ENCODE measurements at places on chromosomes 16 and 17.

- DNase-seq, result no peak
These were observed 71.1 kb downstream of the METRNL start for GRCh38 chr17:83150369-83151055.

- no peak for DNase-seq
These were observed at the start of gene CTRB1 for GRCh38 chr16:75218256-75219076. CTRB1 (plus strand) TSS chr16:75218988; CDS start chr16:75219008, 20 bp downstream.

DNA sequence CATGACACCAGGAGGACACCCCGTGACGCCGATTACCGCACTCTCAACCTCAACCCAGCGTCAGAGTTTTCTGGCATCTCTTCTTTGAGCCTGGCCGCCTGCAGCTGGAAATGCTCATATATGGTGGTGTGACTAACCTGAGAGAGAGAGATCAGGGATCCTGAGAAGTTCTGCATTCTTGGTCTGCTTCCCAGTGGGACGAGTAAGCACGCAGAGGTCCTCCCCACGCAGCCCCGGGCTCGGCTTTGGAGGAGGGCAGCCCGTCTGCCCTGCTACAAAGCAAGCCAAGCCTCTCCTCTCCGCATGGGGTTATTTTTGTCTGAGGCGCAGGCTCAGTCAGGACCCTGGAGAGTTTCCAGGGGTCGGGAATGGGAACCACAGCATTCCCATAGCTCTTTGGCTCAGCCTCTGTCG lies 16.5 kb downstream of the CRISPLD2 start:
- DNase-seq, result no peak

DNA sequence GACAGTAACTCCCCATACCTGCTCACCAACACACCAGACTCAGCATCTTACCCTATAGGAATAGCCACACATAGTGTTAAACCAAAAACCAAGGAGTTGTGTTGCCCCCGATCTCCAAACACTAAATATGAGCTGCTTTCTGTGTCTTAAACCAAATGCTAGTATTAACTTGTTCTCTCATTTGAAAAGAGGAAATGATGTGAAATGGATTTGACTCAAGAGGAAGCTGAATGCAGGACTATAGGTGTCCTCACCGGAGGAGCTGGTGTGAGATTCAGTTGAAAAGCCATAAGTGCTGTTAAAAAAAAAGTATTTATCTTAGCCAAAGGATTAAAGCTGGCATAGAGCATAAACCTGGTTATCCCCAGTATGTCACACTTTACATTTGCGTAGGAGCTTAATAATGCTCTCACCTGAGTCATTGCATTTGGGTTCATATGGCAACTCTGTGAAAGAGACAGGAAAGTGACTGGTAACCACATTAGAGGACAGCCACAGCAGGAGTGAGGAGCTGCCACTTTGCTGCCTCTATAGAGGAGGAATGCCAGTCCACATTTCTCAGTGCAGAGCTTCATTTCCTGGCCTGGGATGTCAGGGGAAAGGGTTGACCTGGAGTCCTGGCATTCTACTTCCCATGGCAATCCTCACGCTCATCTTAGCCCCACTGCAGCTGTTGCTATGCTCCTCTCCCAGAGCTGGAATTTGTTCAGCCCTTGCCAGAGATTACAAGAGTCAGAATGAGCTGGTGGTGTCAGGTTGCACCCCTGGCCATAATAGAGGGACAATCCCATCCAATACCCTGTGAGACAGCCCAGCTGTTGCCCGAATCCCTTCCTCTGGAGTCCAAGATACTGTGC lies 143.3 kb upstream of the ANKFN1 start:
- DNase-seq, result no peak

DNA sequence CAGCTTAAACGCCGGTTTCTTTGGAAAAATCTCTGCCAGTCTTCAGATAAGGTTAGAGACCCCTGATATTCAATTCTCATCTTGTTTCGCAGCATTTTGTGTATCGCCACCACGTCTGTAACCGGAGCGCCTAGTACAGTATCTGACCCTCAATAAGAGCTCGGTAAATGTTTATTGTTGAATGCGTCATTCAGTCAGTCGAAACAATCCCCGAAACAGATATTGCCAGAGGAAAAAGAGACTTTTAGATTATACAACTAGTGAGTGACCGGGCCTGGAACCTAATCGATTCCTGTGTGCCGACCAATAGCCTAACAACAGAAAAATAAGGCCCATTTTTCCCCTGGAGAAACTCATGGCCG lies 626 bp downstream of the PELP1 start:
- no peak for DNase-seq

DNA sequence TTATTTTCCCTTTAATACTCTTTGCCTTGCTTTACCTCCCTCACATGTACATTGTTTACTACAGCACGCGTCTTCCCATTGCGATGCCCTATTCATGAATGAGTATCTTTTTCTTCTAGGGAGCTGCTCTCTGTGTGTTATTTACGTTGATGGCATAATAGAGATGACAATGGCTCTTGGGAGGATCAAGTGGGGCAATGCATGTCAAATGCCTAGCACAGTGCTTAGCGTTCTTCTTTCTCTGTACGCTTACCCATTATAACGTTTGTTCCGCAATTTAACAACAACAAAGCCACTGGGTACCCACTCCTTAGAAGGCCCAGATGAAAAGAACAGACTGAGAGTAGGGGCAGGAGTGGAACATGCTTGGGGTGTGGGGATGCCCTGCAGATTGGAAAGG lies 271.6 kb upstream of the TNRC6C start:
- DNase-seq, result no peak

DNA sequence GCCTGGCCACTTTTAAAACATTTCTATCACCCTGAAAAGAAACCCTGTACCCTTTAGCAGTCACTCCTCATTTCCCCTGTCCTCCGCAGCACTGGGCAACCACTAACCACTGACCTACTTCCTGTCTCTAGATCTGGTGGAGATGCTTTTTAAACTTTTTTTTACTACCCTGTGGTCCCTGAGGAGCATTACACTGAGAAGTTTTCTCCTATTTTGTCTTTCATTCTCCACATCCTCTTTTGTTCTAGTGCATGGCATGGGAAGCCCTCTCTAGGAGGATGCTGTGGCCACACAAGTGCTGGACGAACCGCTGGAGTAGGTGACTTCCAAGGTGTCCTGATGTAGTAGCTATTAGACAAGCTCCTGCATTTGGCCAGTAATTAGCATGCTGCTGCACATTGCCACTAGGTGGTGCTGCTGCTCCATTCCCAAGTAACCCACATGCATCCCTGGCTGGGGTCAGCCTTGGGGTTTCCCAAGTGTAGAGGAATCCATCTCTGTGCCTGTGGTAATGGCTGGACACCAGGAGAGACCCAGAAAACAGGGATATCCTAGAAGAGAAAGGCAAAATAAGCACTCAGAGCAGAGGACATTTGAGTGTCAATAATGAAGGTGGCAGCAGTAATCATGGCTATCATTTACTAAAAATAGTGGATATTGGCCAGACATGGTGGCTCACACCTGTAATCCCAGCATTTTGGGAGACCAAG lies 143.8 kb upstream of the CRHR1 start:
- no peak for DNase-seq

- no peak for DNase-seq
These were observed 17.3 kb downstream of the COTL1 start for GRCh38 chr16:84600343-84601229.

- DNase-seq, result no peak
These were observed 36.1 kb upstream of the PHB1 start for GRCh38 chr17:49450735-49451134.

GRCh38 chr17:45147581-45148182 lies 593 bp upstream of the HEXIM1 start:
- no peak for DNase-seq

DNA sequence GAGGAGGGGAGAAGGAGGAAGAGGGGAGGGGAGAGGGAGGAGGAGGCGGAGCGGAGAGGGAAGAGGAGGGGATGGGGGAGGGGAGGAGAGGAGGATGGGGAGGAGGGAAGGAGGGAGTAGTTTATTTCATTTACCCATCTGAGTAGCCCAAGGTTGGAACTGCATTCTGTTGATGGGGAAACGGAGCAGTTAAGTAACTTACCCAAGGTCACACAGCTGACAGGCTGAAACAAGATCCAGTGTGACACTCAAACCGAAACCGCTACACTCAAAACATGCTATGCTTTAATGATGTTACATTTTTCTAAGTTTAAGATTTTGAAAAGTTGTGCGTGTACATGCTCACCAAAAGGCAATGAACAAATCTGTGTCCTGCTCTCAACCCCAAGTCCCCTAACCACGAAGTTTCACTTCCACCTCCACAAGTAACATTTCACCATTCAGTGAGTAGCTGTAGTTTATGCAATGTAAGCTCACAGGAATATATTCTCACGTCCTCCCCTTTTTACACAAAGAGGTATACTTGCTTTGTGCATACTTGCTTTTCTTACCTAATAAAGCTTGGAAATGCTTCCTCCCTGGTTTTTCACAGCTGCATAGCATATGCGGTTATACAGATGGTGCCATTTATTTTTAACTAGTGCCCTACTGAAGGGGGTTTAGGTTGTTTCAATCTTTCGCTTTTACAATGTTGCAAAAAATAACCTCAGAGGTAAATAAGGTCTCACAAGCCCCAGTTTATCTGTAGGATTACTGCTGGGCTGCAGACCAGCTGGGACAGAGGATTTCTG lies 275.3 kb downstream of the PARN start:
- no peak for DNase-seq

GRCh38 chr17:21019976-21020586 lies 22.7 kb downstream of the USP22 start:
- no peak for DNase-seq

DNA sequence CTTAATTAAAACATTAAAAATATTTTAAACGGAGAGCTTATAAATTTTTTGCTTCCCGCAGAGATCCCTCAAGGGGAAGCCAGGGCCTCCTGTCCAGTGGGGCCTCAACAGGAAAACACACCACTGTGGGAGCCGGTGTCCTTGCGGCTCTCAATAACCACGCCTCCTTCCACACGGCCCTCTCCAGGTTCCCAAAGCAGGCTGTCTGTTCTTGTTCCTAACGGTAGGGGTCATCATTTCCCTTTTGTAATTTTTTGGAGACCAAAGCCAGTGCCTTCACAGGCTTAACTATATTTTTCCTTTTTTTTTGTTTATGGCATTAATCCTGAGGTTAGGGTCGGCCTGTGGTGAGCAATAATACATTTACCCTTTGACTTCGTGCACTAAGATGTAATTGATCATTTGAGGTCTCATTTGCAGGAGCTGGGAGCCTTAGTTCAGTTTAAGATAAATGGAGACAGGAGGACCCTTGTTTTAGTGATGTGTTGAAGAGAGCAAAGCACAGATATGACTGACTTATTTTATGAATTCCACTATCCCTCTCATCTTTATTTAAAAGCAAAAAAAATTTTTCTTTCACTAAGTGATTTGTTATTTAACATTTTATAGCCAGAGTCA lies 77.5 kb upstream of the N4BP1 start:
- DNase-seq, result no peak

GRCh38 chr17:3879591-3880417 lies 13.0 kb downstream of the CAMKK1 start:
- no peak for DNase-seq

DNA sequence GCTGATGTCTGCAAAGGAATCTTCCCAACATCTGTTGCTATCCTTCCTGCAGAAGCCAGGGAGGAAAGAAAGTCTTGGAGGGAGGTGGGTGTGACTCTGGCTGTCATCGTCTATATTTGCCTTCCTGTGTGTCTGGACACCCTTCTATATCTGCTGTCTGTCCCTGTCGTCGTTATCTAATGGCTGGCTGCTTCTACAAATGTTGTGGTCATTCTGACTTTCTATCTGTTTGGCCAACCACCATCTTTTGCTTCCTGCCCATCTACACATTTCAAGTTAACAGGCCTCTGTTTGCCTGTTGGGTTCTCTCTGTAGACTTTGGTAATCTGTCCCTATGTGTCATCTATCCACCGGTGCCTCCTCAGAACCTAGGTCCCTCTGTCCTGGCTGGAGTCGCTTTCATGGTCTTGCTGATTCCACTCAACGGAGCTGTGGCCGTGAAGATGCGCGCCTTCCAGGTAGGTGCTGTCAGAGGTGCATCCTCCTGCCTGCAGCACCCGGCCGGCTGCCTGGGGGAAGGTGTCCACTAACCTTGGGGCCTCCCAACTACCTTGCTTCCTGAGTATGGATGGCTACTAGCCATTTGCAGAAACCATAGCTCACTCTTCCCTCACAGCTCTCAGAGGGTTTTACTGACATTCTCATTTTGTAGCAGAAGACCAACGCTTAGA lies 30.2 kb downstream of the ABCC3 start:
- no peak for DNase-seq

DNA sequence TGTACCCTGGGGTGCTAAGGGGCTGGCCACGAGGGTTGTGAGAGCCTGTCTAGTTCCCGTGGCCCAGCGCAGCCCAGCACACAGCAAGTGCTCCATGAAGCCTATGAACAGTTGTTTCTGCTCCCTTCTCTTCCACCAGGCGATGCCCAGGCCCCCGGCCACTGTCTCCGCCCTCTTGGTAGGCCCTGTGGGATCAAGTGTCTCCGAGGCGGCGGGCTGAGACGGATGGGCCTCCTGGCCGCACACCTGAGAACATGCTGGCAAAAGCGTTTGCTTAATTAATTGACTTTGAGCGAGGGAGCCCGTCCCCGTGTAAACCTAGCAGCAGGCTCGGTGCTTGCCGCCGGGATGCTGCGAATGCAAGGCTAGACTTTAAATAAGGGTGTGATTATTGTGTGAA lies 129.7 kb upstream of the GSE1 start:
- no peak for DNase-seq

GRCh38 chr17:78272181-78272913 lies 40.9 kb downstream of the TMEM235 start:
- DNase-seq, result no peak

DNA sequence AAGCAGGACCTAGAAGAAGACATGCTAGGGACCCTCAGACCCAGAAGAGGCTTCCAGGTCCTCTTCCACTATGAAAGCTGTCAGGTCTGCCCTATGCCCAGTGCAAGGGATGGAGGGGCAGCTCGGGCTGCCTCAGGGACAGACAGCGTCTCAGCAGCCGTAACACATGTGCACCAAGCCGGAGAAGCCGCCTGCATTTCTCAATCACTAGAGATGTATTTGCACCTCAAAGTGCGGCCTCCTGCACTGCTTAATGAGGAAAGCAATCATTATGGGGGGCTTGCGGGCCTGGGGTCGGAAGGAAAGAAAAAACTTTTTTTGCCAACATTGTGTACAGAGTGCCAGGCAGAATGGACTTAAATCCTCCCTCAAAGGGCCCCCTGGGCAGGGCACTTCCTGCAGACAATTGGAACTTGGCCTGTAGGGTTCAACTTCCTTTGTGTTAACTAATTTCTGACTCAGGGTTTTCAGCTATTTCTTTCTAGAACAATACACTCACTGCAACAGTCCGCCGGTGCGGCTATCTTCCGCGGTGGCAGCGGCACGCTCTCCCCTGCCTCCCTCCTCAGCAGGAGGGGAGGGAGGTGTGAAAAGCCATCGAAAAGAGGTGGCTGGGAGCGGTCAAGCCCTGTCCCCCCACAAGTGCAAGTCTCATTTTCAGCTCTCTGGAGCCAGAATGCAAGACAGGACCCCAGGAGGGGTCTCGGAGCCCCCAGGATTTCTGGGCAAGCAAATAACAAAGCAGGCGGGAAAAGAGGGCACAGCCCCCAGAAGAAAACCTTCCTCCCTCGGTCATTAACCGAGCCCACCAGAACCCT lies 101.2 kb downstream of the ZNF423 start:
- DNase-seq, result no peak

GRCh38 chr16:80084614-80085013 lies 456.2 kb upstream of the DYNLRB2 start:
- no peak for DNase-seq

Data from cortex of kidney (tissue), 1 donor.